Sigmoid colon (tissue), 7 donors: ENCODE measurements at places on chromosomes 13 and 19. TPM values are rescaled to one million over a fixed set of nuclear protein-coding genes. Genes with fewer than 3 reads are reported as not detected.

CRX gene
- total RNA-seq, result not detected

DNA sequence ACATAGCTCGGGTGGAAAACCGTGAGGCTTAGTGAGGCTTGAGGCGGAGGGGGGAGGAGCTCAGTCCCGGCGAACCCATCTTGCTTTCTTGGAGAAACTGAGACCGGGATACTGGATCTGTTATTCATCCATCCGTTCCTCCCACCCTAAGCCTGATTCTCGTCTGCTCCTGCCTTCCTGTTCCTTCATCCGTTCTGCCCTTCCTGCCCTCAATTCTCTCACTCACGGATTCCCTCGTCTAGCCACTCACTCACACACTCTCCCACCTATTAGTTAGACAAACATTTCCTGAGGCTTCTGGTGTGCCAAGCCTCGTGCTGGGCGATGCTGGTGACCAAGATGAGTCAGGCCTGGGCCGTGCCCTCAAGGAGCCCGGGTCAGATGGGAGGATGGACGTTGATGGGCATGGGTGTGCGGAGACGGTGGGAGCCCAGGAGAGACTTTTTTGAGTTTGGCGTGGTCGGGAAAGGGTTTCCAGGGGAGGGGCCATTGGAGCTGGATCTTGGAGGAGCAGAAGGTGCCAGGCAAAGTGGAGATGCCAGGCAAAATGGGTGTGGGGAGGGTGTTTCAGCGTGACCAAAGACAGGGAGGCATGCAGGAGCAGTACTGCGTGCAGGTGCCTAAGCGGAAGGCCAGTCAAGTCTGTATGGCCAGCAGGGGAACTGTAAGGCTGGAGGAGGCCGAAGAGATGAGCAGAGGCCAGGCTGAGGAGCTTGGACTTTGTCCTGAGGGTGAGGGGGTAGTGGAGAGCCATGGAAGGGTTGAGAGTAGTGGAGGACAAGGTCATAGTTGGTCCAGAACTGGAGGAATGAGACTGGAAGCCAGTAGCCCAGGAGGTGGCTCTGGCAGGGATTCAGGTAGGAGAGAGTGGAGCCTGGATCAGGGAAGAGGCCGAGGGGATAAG lies 7.4 kb upstream of the CNFN start:
- H3K27me3 ChIP-seq, result no peaks in the 10 kb centered on the region
- DNase-seq, result no peak
- no peaks in the 10 kb centered on the region for H3K36me3 ChIP-seq

DNA sequence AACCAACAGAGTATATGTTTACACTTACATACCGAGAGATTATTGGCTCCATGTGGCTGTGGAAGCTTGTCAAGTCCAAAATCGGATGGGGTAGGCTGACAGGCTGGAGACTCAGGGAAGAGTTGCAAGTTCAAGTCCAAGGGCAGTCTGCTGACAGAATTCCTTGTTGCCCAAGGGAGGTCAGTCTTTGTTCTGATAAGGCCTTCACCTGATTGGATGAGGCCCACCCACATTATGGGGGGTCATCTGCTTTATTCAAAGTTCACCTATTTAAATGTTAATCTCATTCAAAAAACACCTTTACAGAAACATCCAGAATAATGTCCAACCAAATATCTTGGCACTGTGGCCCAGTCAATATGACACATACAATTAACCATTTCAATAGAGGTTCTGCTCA lies 452.4 kb downstream of the KLF12 start:
- H3K4me3 ChIP-seq, result no peak overlapping the region
- H3K36me3 ChIP-seq, result no peaks in the 10 kb centered on the region
- H3K27ac ChIP-seq, result no peak overlapping the region
- no peaks in the 10 kb centered on the region for H3K27me3 ChIP-seq

DNA sequence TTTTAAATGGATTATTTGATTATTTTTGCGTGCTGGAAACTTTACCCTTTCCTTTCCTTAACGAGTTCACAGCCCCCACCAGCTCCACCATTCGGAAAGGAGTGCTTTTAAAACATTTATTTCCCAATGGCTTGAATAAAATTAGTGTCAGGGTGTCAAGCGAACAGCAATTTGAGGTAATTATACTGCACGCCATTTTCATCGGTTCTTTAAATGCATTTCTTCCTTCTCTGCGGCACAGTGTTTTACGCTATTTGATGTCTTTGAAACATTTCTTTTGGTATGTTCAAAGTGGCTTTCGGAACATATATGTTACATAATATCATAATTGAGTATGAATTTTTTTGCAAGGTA lies 309 bp upstream of the SLITRK1 start:
- H3K27ac ChIP-seq, result no peak overlapping the region
- peaks cover 38% of the 10 kb centered on the region for H3K4me1 ChIP-seq
- DNase-seq, result no peak
- no peak overlapping the region for H3K4me3 ChIP-seq
- H3K27me3 ChIP-seq, result peaks cover 68% of the 10 kb centered on the region

GRCh38 chr13:109780845-109781383 lies 5.5 kb downstream of the IRS2 start:
- peak overlapping the region; percentile 24 for H3K27ac ChIP-seq
- no peaks in the 10 kb centered on the region for H3K27me3 ChIP-seq
- DNase-seq, result no peak
- peak overlapping the region; percentile 92 for H3K4me3 ChIP-seq
